ENCODE measurements at places on chromosomes 12 and 14. TPM values are rescaled to one million over a fixed set of nuclear protein-coding genes. Genes with fewer than 3 reads are reported as not detected.
A peak's percentile ranks its signal among the peaks of the same experiment; 100 is the strongest.

The TAS2R20 gene
- 1.1 TPM for total RNA-seq

DNA sequence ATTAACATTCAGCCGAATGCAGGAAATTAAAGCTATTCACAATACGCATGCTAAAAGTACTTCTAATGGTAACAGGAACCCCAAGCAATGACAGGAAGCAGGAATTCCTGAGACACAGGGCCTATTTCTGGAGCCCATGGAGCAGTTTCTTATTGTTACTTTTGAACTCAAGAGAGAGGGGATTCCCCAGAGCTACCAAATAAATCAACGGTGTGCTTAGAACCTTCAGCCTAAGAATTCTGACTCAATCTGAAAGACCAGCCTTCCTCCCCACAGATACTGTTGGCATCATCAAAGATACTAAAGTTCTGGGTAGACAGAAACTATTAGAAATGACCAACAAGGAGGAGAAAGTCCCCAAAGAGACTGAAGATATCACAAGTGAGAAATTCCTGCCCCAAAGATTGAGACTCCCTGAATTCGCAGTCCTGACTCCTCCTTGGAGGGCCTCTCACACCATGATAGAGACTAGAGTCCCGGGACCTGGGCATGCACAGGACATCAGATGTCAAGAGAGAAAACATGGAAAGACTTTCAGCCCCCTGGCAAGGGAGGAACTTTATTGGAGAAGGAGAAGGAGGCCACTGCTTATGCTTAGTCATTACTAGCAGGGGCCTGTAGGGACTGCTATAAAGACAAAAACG lies 32.7 kb downstream of the RTRAF start:
- no peaks in the 10 kb centered on the region for H3K36me3 ChIP-seq
- DNase-seq, result no peak
- H3K4me1 ChIP-seq, result peaks cover 14% of the 10 kb centered on the region
- no peak overlapping the region for H3K4me3 ChIP-seq
- no peaks in the 10 kb centered on the region for H3K27me3 ChIP-seq

DNA sequence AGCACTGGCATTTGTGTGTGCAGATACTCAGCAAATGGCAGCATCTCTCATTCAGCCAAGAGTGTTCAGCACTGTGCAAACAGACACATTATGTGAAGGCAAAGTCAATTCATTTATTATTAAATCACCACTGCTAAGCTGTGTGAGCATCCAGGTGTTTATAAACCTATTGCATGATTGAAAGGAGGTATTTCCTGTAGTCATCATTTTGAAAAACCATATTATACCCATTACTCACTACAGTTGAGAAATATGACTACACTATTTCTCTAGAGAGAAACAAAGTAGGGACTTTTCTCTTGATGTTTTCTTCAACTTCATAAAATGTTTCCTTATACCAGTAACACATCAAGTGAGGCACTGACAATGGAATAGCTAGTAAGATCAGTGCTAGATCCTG lies 13.7 kb downstream of the SPX start:
- DNase-seq, result no peak
- H3K36me3 ChIP-seq, result no peaks in the 10 kb centered on the region
- H3K4me1 ChIP-seq, result no peaks in the 10 kb centered on the region
- H3K4me3 ChIP-seq, result no peak overlapping the region
- H3K27me3 ChIP-seq, result no peaks in the 10 kb centered on the region
- H3K27ac ChIP-seq, result no peak overlapping the region

- peaks cover 9% of the 10 kb centered on the region for H3K4me1 ChIP-seq
- H3K27ac ChIP-seq, result no peak overlapping the region
- H3K4me3 ChIP-seq, result peak overlapping the region; percentile 32
- no peak for DNase-seq
- peaks cover 5% of the 10 kb centered on the region for H3K27me3 ChIP-seq
- H3K36me3 ChIP-seq, result no peaks in the 10 kb centered on the region
Observed at GRCh38 chr14:37593511-37594237, 1.4 kb downstream of the FOXA1 start.

GRCh38 chr12:101297661-101298060 lies 17.8 kb downstream of the UTP20 start:
- DNase-seq, result no peak
- H3K4me1 ChIP-seq, result no peaks in the 10 kb centered on the region
- no peak overlapping the region for H3K27ac ChIP-seq
- H3K27me3 ChIP-seq, result no peaks in the 10 kb centered on the region

GRCh38 chr12:41339784-41340183 lies 151.7 kb downstream of the PDZRN4 start:
- no peak overlapping the region for H3K4me3 ChIP-seq
- H3K27me3 ChIP-seq, result no peaks in the 10 kb centered on the region
- no peaks in the 10 kb centered on the region for H3K36me3 ChIP-seq
- no peak for DNase-seq
- H3K27ac ChIP-seq, result no peak overlapping the region

The PIWIL1 gene
- not detected for total RNA-seq

DNA sequence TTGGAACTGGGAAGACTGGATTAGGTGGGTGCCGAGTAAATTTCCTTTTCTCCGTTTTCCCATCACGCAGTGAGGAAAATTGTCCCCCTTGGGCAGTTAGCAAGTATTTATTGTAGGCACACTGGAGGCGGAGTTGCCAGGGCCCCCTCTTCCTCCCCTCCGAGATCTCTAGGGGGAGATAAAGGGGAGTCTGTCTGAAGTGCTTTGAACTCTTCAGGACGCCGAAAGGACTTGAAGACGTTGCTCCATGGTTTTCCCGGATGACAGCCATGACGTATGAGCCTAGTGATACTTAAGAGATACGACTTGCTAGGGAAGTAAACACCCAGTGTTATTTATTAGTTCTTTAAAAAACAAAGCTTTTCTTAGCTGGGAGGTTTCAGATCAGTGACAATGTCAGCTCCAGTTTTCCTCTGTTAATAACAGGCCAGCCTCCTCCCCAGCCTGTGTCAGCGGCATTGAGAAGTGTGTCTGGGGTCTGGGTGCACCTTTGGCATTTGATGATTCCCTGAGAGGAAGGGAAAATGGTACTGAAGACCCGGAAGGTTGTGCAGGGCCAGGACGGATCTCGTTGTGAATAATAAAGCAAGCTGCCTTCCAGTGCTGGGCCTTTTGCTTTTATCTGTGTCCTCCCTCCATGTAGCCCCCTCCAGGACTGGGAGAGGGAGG lies 78.7 kb downstream of the TSPAN9 start:
- H3K27me3 ChIP-seq, result no peaks in the 10 kb centered on the region
- H3K4me3 ChIP-seq, result no peak overlapping the region

GRCh38 chr14:66650491-66650911 lies 142.6 kb downstream of the GPHN start:
- no peaks in the 10 kb centered on the region for H3K27me3 ChIP-seq
- peaks cover 2% of the 10 kb centered on the region for H3K4me1 ChIP-seq
- no peak overlapping the region for H3K4me3 ChIP-seq
- DNase-seq, result no peak
- no peaks in the 10 kb centered on the region for H3K36me3 ChIP-seq

DNA sequence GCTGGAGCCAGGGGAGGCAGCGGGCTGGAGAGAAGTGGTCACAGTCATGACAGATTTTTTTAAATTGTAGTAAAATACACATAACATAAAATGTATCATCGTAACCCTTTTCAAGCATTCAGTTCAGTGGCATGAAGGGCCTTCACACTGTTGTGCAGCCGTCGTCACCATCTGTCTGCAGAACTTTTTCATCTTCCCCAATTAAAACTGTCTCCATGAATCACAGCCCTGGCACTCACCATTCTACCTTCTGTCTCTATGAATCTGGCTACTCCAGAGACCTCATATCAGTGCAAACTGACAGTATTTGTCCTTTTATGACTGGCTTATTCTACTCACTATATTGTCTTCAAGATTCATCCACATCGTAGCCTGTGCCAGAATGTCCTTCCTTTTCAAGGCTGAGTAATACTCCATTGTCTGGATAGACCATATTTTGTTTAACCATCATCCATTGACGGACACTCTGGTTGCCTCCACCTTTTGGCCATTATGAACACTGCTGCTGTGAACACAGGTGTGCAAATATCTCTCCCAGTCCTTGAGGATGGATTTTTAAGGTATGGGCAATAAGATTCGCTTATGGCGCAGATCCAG lies 91.5 kb upstream of the NCOR2 start:
- no peak overlapping the region for H3K4me3 ChIP-seq
- H3K36me3 ChIP-seq, result no peaks in the 10 kb centered on the region
- H3K27me3 ChIP-seq, result no peaks in the 10 kb centered on the region
- no peak overlapping the region for H3K27ac ChIP-seq

GRCh38 chr14:72714871-72715214 lies 179.1 kb downstream of the DPF3 start:
- no peak overlapping the region for H3K4me3 ChIP-seq
- peak overlapping the region; percentile 40 for H3K27ac ChIP-seq
- no peaks in the 10 kb centered on the region for H3K27me3 ChIP-seq
- H3K36me3 ChIP-seq, result no peaks in the 10 kb centered on the region

The SENP1 gene
- total RNA-seq, result 28.2 TPM

DNA sequence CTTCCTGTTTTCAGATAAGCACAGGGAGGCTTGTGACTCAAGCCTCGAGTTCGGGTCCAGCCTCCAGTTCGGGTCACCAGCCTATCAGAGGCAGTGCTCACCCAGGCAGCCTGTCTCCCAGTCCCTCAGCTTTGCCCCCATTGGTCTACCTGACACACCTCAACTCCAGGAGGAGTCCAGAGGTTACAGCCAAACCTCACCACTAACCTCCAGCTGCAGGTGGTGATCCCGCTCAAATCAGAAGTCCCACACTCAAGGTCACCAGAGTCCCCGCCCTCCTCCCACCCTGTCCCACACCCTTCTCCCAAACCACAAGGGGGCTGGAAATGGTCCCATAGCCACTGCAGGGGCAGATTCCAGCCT lies 42.1 kb downstream of the KDM2B start:
- no peaks in the 10 kb centered on the region for H3K36me3 ChIP-seq
- DNase-seq, result no peak
- no peaks in the 10 kb centered on the region for H3K27me3 ChIP-seq
- H3K4me3 ChIP-seq, result no peak overlapping the region
- H3K27ac ChIP-seq, result no peak overlapping the region

DNA sequence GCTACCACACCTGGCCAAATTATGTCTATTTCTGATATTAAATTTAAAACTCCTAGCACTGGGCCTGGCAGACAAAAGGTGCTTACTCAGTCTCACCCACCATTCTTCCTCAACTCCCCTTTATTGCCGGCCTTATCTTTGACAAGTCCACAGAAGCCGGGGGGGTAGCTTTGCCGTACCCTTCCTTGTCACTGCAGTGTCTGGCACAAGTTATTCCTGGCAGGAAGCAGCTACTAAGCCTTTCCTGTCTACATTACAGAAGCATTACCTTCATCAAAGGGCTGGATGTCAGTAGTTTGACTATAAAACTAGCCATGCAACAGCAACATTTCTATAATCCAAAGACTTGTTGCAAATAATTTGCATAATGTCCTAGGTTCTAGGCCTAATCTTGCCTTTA lies 127.1 kb downstream of the PRICKLE1 start:
- H3K4me3 ChIP-seq, result no peak overlapping the region
- H3K4me1 ChIP-seq, result no peaks in the 10 kb centered on the region
- no peaks in the 10 kb centered on the region for H3K27me3 ChIP-seq
- no peak for DNase-seq
- no peaks in the 10 kb centered on the region for H3K36me3 ChIP-seq

The KRT77 gene
- not detected for total RNA-seq

DNA sequence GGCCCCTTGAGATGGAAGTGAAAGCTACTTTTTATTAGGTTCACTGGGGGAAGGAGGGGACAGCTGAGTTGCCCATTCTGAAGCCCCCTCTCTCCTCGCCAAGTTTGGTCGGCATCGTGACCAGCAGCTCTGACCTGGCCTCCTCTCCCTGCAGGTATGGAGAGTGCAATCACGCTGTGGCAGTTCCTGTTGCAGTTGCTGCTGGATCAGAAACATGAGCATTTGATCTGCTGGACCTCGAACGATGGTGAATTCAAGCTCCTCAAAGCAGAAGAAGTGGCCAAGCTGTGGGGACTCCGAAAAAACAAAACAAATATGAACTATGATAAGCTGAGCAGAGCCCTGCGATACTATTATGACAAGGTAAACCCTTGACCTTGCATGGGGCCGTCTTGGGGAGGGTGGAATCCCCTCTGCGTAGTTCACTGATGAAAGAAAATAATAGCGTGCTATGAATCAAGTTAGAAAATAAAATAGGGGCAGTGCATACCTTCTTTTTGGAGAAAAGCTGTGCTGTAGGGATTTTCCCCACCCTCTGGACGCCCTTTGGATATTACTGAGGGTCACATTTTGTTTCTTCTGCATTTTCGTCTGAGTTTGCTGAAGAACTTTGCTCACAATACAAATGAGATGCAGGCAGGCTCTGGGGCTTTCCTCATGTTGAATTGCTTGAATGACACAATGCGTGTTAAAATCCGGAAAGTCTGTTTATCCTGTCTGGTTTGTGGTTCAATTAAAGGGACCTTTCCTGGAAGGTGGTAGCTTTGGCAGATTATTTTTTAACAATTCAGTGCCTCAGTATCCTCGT lies 29.4 kb downstream of the ELK3 start:
- no peak overlapping the region for H3K27ac ChIP-seq
- no peaks in the 10 kb centered on the region for H3K27me3 ChIP-seq
- no peaks in the 10 kb centered on the region for H3K36me3 ChIP-seq
- no peak overlapping the region for H3K4me3 ChIP-seq
- H3K4me1 ChIP-seq, result peaks cover 5% of the 10 kb centered on the region
- no peak for DNase-seq
